ENCODE measurements at places on chromosomes 3 and 15.

- no peak for DNase-seq
Observed at GRCh38 chr3:9777694-9778021, 7.9 kb upstream of the CAMK1 start.

DNA sequence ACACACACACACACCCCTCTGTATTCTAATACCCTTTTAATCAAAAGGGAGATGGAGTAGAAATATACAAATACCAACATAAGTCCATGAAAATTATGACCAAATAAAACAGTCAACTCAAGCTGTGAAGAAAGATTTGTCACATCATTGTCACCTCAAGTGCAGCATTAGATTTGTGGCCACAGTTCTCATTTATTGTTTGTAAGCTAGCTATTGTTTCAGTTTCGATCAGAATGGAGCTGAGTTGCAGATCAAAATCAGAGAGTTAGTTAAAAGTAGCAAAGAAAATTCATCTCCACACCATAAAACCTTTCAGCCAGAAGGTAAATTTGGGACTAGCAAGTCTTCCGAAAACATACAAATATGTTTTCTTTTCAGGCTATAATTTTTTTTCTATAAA is 267.7 kb upstream of the LMCD1 start:
- no peak for DNase-seq

DNA sequence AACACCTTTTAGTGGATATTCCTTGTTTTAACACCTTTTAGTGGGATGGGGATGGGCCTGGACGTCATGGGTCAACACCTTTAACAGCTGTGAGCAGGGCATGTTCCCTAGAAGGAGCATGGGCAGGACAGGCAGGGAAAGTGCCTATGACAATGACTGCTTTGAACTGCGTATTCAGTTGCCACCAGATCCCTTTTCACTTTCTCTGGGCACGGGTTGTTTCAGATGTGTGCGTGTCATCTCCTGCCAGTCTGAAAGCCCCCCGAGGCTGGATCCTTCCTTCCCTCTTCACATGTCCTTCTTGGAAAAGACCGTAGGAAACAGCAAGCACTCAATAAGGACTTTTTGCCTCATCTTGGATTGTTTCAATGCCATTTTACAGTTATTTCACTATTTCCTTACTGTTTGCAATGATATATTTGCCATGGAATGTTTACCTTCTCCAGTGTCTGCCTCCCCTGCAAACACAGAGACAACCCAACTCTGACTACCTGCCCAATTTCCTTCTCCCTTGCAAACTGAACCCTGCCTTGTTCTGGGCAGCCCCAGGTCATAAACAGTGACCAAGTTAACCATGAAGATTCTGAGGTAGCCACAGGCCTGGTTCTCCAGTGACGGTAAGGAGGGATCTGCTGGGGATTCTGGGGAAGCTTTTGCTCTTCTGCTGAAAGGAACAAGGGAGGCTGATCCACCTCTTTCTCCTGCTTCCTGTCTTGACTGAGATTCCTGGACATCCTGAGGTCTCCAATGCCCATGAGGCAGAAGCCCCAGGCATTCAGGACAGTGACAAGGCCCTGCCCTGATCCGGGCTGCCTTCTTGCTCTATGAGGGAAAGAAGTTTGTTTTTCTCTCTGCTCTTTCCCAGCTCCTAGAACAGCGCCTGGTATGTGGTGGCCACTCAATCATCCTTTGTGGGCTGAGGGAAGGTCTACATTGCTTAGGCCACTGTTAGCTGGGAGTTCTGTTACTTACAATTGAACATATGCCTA is 51.8 kb downstream of the NOX5 start:
- DNase-seq = peak; percentile 13

DNA sequence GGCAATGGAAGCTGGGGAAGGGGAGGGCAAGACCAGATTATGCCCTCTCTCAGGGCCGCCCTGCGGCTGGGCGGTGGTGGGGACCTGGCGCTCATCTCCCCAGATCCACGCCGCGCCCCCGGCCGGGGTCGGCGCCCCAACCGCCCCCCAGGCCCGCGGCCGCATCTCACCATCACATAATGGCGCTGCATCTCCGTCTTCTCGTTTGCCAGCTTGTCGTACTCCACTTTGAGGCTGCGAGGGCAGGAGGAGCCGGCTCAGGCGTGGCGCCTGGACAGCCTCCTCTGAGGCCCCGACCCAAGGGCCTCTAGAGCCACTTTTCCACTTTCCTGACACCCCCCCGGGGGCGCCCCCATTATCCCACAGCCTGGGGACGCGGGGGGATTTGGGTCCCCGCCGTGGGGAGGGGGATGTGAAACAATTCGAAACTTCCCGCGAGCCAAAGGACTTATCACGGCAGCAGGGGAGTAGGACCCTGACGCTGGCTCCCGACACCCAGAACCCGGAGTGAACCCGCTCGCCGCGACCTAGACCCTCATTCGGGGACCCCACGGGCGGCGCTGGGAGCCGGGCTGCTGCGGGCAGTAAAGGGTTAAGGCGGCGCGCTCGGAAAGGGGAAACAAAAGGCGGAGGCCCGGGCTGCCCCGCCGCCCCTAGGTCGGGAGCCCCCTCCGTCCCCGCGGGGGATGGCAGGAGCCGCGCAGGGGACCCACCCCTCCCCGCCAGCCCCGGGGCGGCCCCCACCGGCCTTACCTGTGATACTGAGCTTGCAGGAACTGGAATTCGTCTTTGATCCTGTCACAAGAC is 2.1 kb downstream of the TLE3 start:
- peak; percentile 77 for DNase-seq
